ENCODE measurements at places on chromosomes 2 and 18.

GRCh38 chr2:216590780-216591179 is 42.4 kb upstream of the IGFBP2 start:
- no peak for DNase-seq

DNA sequence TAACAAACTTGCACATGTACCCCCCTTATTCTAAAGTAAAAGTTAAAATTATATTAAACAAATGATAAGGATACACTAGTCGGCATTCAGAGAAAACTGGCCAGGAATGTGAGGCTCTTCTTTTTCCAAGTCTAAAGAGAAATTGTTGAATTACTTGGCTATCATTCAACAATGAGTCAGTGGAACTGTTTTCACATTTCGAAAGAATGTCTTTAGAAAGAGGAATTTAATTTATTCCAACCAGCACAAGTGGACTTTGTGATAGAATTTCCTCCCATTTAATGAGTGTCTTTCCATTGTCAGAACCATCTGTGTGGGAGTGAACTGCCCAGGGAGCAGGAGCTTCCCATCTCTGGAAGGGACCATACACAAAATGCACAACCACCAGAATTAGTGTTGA is 792.2 kb downstream of the EPHA4 start:
- DNase-seq = no peak

- no peak for DNase-seq
Observed at GRCh38 chr2:105470979-105471378, 72.1 kb upstream of the FHL2 start.

- DNase-seq = no peak
Observed at GRCh38 chr2:28277466-28277865, 115.2 kb upstream of the FOSL2 start.

GRCh38 chr2:128793404-128793803 is 474.7 kb upstream of the HS6ST1 start:
- DNase-seq = no peak

DNA sequence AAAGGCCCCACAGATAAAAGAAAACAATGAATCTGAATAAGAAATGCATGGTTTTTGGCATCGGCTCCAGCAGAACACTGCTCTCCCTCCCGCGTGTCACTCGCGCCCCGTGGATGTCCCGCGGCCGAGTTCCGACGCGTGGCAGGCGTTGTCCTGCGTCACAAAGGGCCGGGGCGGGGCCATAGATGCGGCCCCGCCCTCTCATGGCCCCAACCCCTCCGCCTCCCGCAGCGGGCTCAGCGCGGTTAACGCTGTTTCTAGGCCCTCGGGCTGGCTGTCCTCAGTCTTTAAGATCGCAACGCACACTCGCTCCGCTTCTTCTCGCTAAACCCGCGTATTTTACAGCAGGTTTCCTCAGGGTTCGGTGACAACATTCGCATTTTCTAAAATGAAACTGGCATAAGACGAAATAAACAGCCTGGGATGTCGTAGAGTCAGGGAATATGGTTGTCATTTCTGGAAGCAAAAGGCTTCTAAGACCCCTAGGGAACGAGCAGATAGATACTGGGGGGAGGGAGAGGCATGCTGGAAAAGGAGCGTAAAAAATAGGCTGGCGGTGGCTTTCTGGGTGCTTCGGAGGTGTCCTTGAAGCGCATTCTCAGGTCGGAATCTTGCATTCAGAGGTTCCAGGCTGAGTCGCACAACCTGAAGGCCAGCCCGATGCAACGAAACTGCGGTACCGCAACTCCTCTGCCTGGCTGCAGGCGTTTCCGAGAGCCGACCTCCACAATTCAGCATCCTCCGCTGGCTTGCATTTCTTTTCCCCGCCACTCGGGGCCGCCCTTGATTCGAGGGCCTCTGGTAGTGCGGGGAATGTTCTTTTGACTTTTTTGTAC is at the start of gene FKBP7:
Gene FKBP7 (minus strand): TSS at position 162 of the 836 bp plus-strand sequence. CDS start 101 bp downstream, at position 61.
- peak; percentile 71 for DNase-seq

DNA sequence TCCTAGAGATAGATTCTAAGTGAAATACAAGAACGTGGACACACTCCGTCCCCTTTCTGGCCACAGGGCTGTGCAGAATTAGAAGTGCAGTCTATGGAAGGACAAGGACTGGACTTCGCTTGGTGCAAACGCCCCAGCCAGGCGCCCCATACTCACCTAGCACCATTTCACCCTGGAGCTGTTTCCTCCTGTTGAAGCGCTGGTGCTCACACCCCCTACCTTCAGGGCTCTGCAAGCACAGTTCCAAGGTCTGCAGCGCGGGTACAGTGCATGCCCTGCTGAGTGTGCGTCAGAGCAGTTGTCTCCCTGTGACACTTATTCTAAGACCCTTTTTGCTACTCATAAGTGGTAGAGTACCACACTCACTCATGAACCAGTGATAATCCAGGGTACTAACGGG is 3.0 kb downstream of the HPCAL1 start:
- DNase-seq = no peak

GRCh38 chr2:69995511-69995910 is 34.1 kb upstream of the ASPRV1 start:
- no peak for DNase-seq

- no peak for DNase-seq
Observed at GRCh38 chr2:17947113-17947512, 68.6 kb downstream of the KCNS3 start.

DNA sequence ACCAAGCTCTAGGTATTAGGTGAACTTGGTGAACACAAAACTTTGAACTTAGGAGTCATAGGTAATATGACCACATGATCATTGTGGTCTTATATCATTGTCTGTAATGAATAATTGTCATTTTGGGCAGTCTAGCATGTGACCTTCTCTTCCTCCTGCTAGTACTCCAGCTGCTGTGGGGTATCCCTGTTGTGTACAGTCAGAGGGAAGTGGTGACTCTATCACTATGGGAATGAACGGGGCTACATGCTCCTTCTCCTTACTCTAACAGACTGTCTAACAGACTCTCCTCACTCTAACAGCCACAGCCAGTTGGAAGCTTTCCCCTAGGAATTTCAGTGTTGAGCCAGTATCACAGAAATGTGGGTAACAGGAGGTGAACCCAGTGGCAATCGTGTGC is 68.2 kb upstream of the NEDD4L start:
- DNase-seq = no peak

DNA sequence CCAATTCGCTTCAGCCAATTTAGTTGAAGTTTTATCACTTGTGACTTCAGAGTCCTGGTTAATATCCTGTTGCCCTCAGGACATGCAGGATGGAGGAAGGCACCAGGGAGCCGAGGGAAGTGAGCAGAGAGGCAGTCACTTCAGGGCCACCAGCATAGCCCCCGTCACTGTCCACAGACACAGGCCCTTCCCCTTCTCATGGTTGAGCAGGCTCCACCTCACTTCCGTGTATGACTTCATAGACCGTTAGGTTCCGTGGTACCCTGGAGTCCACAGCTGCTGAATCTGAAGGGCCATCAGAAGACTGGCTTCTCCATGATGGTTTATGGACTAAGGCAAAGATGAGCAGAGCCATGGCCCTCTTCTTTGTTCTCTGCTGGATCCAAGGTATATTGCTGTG is at the start of gene C2orf92:
Gene C2orf92 (plus strand): TSS at position 266 of the 400 bp plus-strand sequence. CDS start 76 bp downstream, at position 342.
- DNase-seq = no peak

DNA sequence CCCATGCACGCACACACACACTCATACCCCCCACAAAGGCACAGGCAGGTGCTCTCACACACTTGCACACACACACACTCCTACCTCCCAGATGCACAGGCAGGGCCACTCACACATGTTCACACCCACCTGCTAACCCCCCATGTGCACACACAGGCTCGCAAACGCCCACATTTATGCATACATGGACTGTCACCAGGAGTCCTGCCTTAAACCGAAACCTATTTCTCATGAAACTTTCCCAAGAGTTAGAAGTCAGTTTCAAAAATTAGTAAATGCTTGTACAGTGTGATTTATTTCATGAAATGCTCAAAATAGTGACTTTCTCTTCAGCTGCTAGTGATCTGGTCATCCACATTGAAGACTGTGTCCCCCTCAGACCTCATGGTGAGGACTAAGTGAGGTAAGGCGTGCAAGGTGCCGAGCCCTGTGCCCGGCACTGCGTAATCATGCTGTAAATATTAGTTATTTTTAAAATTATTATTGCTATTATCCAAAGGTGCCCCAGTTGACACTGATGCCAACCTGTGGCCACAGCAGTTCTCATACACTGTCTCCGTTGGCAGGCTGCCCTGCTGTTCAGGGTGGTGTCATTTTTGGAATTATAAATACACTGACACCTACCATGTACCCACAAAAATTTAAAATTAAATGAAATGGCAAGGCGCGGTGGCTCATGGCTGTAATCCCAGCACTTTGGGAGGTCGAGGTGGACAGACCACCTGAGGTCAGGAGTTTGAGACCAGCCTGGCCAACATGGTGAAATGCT is 12.4 kb downstream of the CNNM4 start:
- no peak for DNase-seq

DNA sequence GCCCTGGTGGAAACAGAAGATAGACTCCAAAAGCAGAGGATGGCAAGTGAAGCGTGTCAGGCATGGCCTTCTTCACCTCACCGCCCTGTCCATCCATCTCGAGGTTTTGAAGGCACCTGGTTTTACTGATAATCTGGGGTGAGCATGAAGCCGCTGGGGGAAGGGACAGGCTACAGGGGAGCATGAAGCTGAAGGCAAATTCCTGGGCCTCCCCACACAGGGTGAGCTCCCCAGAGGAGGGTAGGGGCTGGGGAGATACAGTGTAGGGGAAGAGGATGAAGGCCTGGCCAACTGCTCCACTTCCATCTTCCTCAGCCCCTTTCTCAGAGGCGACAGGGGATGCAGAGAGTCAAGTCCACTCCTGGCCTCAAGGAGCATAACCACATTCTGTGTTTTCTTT is 228.3 kb upstream of the SMAD2 start:
- no peak for DNase-seq

GRCh38 chr2:236619910-236620612 is 50.4 kb downstream of the ACKR3 start:
- no peak for DNase-seq

DNA sequence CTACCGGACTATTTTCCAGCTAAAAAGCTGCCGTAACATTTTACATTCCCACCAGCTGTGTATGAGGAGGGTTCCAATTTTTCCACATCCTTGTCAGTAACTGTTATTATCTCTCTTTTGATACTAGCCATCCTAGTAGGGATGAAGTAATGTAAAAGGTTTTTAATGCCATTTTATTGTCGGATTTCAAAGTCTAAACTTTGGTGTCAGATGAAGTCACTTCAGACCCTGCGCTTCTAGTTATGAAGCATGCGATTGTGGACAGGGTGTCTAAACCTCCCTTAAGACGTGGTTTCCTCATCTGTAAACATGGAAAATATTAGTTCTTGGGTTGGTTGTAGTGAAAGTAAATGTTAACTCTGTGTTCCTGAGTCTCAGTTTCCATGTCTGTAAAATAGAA is 4.7 kb downstream of the DGKD start:
- no peak for DNase-seq

DNA sequence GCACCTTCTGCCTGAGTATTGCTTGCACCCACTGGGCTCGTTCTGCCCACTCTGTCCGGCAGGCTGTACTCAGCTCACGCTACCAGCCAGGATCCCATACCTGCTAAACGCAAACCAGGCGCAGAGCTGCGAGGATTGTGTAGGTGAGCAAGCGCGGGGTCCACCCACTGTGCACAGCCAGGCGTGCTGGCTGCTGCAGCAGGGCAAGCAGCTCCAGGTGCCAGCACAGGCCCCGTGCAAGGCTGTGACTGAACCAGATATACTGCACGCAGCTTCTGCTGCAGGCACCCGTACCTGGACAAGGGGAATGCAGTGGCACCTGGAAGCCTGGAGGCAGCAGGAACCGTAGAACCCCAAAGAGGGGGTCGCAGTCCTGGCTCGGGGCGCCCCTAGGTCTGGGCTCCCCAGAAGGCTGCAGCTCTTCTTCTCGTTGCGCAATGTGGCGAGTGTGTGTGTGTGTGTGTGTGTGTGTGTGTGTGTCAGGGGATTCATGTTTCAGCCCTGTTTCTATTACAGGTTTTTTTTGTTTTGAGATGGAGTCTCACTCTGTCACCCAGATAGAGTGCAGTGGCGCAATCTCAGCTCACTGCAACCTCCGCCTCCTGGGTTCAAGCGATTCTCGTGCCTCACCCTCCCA is 46.1 kb upstream of the RAB1A start:
- DNase-seq = no peak

DNA sequence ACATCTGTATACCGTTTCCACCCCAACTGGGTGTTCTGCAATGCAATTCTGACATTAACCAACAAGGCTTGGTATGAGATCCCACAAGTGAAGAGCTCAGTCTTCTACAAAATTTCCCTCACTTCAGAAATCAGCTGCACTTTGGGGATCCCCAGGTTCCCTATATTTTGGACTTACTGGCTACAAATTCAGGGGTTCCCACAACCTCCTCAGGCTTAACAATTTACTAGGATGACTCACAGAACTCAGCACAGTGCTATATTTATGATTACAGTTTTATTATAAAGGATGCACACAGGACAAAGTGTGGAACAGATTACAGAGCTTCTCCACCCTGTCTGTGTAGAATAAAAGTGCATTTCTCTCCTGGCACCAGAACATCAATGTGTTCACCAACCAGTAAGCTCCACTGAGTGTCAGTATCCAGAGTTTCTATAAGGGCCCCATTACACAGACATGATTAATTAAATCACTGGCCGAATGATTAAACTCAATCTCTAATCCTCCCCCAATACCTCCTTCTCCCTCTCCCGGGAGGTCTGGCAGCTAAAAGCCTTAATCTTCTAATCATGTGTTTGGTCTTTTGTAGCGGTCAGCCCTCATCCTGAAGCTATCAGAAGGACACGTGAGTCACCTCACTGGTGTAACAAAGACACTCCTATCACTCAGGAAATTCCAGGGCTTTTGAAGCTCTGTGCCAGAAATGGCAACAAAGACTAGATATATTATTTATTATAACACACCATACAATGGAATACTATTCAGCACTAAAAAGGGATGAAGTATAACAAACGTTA is 84.6 kb downstream of the SLC66A3 start:
- DNase-seq = no peak

- no peak for DNase-seq
Observed at GRCh38 chr2:185502351-185502750, 236.3 kb upstream of the FSIP2 start.

DNA sequence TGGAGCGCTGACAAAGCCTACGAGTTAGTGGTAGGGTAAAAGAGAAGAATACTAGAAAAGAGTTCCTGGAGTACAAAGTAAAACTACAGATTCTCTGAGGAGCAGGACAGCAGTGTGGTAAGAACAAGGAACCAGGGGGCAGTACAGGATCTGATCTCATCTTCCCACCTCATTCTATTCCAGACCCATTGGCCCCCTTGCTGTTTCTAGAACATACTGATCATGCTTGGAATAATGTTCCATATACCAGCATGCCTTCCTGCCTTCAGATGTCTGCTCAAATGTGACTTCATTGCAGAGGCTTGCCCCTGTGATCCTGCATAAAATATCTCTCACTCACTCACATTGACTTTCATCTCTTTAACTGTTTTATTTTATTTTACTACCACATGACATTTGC is 19.3 kb downstream of the MSGN1 start:
- no peak for DNase-seq

Measured in stimulated activated CD4-positive, alpha-beta T cell treated with anti-CD3 and anti-CD28 coated beads, Interleukin-15, amount 100 ng/mL, for 1 hour (primary cell).